Activated CD8-positive, alpha-beta T cell treated with anti-CD3 and anti-CD28 coated beads, Interleukin-2, amount 10 ng/mL, durations not matched to agents 7 days and 5 days (primary cell): ENCODE measurements at places on chromosomes 16 and 17. TPM values are rescaled to one million over a fixed set of nuclear protein-coding genes. Genes with fewer than 3 reads are reported as not detected.

DNA sequence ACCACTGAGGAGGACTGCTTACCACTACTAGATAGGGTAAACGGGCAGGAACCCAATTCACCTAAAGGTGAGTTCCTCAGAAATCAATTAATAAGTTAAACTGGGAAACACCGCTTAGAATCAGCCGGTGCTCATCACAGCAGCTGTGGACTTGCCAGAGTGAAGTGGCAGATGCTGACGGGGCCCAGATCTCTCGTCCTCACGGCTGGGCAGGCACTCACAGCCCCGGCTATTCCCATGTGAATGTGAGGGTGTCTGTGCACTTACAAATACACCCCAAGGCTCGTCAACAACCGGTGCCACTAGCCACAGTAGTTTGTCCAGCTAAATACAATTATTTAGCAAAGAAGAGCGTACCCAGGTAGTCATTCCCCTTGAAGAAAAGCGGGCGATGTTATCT is 29.7 kb downstream of the MBTPS1 start:
- DNase-seq = no peak

GRCh38 chr17:69864462-69864861 is 210.6 kb upstream of the KCNJ16 start:
- no peak for DNase-seq

- DNase-seq = peak; percentile 32
Observed at GRCh38 chr17:68089881-68090280, 54.3 kb downstream of the KPNA2 start.

DNA sequence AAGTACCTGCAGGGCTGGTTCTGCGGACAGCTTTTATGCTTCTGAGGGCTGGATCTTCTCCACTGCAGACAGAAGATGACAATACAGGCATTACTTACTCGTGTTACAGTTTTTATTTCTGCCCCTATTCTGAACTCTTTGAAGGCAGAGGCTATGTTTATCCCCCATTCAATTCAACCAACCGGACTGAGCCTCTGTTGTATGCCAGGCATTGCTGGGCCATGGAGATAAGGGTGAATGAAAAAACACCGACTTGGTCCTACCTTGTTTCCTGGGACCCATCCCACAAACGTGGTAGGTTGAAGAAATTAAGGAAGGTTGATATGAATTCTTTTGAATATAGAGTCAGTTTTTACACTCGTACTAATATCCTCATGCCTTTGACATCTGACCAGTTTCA is 10.0 kb upstream of the HP start:
- no peak for DNase-seq

- no peak for DNase-seq
Observed at GRCh38 chr16:19406891-19407491, 10.7 kb upstream of the TMC5 start.

- DNase-seq = no peak
Observed at GRCh38 chr17:44558334-44558709, 1.0 kb downstream of the FZD2 start.

DNA sequence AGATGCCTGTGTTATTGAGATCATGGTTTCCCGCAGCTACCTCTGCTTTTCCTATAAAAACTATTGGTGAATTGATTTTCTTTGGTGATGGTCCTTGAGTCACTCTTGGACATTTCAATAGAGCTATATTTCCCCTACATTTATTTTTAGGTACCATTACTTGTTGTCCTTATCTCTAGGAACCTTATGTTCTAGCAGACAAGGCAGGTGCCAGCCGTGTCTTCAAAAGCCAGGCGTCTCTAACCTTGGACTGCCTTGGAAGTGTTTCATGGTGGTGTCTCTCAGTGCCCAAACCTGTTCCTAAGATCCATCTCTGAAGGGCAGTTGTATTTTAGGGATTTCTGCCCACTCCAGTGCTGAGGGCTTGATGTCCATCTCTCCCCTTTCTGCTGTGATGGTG is 77.4 kb upstream of the CLEC18A start:
- DNase-seq = no peak

DNA sequence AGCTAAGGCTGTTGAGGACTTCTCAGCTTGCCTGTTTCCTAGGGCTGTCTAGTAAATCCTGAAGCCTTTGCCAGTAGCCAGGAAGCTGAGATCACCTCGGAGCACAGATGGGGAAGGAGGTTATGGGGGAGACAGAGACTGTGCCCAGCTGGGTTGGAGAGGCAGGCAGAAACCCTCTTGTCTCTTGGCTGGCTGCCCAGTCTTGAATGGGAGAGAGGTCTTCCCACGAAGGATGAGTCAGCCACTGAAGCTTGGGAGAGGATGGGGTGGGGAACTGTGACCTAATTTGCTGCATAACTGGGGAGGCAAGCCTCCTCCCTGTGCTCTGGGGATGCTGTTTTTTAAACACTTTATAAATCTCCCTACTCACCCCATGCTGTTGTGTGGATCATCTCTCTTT is 69.8 kb downstream of the SHISA9 start:
- no peak for DNase-seq

- DNase-seq = no peak
Observed at GRCh38 chr16:85746460-85747215, 4.3 kb downstream of the C16orf74 start.

DNA sequence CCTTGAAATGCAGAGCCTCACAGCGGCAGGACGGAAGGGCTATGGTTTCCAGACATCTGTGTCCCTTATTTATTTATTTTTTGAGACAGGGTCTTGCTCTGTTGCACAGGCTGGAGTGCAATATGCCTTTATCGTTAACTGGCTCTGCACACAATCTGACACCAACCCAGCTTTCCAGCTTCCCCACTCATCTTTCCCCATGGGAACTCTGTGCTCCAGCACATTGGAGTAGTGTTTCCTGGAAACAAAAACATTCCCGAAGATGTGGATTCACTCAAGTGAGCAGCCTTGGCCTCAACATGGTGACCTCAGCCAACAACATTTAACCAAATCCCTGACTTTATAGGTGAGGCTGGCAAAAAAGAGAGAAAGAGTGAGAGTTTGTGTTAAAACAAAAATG is 307.1 kb downstream of the TMEM114 start:
- DNase-seq = no peak

GRCh38 chr17:10777890-10778289 is 26.0 kb downstream of the TMEM238L start:
- DNase-seq = no peak

GRCh38 chr16:50252082-50252611 is 14.2 kb upstream of the ADCY7 start:
- peak; percentile 15 for DNase-seq

DNA sequence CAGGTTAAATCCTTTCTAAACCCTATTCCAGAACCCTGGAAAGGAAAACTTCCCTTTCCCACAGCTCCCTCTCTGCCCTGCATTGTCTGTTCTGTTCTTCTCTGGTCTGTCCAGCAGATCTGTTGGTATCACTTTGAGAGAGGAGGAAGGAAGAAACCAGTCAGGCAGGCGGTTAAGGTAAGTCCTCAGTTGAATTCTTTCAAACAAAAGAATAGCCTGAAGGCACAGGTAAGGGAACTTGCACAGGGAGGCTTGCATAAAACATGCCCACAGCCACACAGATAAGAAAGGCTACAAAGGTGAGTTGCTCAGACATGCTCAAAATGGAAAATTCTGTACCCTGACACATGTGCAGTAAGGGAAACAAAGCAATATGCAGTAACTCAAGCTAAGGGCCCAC is 595.7 kb upstream of the CDH5 start:
- DNase-seq = no peak

- DNase-seq = peak; percentile 46
Observed at GRCh38 chr16:57092786-57093411, 516 bp downstream of the CPNE2 start.

DNA sequence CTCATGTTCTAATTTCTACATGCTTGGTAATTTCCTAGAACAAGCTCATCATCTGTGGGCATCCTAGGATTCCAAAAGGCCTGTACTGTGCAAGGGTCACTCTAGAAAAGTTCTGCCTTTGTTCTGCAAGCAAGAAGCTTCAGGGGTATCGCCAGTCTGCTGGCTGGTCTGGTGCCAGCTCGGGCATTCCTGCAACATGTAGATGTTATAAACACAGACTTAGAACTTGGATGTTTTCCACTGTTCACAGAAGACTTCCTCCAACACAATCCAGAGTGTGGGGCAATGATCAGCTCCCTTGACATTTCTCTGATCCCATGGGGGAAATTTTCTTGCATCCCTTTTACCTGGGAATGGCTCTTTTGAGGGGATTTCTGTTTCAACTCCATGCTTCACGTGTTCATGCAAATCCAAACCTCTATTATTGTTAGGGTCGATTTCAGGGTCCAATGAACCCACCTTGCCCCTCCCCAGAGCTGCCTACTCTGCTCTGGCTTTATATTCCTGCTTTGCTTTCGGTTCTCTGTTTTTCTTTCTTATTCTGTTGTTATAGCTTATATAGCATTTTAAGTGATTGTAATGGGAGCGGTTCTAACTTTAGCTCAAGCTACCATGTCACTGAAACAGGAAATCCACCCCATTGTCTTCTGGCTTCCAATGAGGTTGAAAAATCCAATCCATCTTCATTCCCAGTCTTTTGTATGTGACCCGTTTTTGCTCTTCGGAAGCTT is 25.3 kb downstream of the UBE2O start:
- DNase-seq = no peak

GRCh38 chr17:1147664-1148063 is 32.1 kb downstream of the ABR start:
- no peak for DNase-seq

DNA sequence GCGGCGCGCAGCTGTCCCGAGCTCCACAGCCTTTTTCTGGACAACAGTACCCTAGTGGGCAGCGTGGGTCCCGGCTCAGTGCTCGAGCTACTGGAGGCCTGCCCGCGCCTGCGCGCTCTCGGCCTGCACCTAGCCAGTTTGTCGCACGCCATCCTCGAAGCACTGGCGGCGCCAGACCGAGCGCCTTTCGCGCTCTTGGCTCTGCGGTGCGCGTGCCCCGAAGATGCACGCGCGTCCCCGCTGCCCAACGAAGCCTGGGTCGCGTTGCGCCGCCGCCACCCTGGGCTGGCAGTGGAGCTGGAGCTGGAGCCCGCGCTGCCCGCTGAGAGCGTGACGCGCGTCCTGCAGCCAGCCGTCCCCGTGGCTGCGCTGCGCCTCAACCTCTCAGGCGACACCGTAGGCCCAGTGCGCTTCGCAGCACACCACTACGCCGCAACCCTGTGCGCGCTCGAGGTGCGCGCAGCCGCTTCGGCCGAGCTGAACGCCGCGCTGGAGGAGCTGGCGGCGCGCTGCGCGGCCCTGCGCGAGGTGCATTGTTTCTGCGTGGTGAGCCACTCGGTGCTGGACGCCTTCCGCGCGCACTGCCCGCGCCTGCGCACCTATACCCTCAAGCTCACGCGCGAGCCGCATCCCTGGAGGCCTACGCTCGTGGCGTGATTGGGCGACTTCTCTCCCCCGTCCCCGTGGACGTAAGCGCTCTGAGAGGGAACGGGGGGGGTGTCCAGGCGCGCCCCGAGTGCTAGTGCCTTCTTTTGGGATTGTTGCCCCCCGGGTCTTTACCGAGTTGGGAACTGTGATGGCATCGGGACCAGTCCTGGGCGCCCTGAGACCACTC is 1.2 kb upstream of the HSF4 start:
- DNase-seq = peak; percentile 59

GRCh38 chr16:89003831-89004208 is 26.8 kb upstream of the CBFA2T3 start:
- no peak for DNase-seq

- DNase-seq = no peak
Observed at GRCh38 chr16:9362050-9362449, 270.6 kb downstream of the HAPSTR1 start.

GRCh38 chr16:8673611-8674412 is 605 bp upstream of the ABAT start:
- no peak for DNase-seq

GRCh38 chr16:88818575-88818874 is 6.8 kb upstream of the APRT start:
- no peak for DNase-seq

DNA sequence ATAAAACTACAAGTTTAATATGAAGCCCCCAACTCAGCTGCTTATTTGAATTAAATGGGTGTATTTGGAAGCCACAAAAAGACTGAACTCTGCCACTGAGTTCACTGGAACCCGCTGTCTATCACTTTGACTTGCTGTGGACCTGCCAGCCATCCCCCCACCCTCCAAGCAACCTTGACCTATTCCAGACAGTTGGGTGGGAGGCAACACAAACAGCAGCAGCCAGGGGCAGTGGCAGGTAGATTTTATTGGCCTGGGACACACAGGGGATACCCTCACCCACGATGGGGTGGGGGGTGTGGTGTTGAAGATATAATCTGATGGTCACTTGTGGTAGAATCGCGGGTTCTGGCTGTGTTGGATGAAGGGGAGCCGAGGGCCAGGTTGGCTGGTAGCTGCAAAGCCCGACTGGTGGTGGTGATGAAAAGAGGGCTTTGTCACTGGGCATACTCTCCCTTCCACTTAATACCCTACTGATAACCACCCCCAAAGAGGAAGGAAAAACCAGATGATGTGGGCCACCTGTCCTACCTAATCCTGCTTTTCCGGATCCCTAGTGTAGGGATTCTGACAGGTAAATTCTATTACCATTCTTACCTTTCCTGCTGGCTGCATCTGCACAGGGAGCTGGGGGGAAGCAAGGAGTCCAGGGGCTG is 2.6 kb downstream of the GPS2 start:
- no peak for DNase-seq

DNA sequence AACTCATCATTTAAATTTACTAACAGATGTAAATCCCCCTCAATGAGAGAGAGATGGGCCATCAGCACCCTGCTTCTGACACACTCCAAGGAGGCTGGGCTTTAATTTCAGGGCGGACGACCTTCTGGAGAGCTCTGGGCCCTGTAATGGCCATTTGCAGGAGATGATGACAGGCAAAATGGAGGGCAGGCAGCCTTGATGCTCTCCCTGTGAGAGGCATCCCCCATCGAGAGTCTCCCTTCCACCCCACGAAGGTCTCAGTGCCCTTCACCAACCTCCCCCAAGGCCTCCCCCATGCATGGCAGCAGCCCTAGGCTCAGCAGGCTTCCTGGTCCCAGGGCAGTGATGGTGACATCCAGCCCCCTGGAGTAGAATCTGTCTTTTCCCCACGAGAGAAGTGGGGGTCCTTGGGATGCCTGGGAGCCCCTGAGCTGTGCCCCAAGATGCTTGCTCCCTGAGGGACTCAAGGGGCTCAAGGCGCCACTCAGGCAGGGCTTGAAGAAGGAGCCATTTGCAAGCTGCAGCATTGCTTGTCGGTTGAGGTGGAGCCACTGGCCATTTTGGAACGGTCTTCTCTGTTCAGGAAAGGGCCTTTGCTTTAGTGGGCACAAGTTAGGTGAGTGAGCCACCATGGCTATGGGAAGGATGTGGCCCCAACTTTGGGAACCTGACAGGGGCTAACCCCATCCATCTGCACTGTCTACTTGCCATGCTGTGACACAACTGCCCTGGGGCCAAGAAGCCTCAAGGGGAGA is 82.6 kb downstream of the C16orf78 start:
- no peak for DNase-seq

The OTOP3 gene
- not detected for total RNA-seq

The AOC2 gene
- 2.1 TPM for total RNA-seq

The RAMP2 gene
- not detected for total RNA-seq

The CORO1A gene
- 1,983 TPM for total RNA-seq

The NMT1 gene
- total RNA-seq = 125 TPM

The MILR1 gene
- total RNA-seq = 1.7 TPM

The SMIM36 gene
- total RNA-seq = not detected

The STH gene
- total RNA-seq = not detected

The AATK gene
- 1.1 TPM for total RNA-seq

The SMPD3 gene
- total RNA-seq = 11.1 TPM

The NUBP2 gene
- 58.5 TPM for total RNA-seq

The RCVRN gene
- total RNA-seq = not detected

The CCDC154 gene
- 2.1 TPM for total RNA-seq
